Calu3 (cell line): ENCODE measurements at places on chromosomes 11 and 22. TPM values are rescaled to one million over a fixed set of nuclear protein-coding genes. Genes with fewer than 3 reads are reported as not detected.

The ABCC8 gene
- total RNA-seq = 0.76 and 1.0 TPM in 2 replicates

The NLRP6 gene
- not detected in 2 replicates for total RNA-seq

The MEI1 gene
- total RNA-seq = 0.68 and 0.83 TPM in 2 replicates

- H3K4me3 ChIP-seq = no peak overlapping the region
- no peak for DNase-seq
- H3K4me1 ChIP-seq = no peaks in the 10 kb centered on the region
Observed at GRCh38 chr11:121105063-121105480, 4.0 kb downstream of the TECTA start.

The CCDC81 gene
- 0.33 TPM in 1 of 2 replicates, not detected in the other for total RNA-seq

The CRY2 gene
- 14.9 and 16.1 TPM in 2 replicates for total RNA-seq
